ENCODE measurements at places on chromosomes 7 and 10.

DNA sequence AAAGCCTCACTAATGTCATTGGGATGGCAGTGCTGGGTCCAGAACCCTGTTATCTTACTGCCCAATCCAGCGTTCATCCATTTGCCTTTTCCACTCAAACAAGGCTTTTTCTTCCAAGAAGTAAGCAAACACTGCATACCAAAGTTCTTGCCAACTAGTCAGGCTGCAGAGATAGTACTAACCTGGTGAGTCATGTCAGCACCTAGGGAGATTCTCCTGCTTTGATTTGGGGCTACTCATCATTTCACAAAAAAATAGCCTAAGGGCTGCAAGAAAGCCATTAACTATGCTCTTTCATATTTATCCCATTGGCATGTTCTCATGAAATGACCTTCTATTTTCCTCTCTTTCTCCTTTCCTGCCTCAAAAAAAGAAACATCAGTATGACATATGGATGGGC is 142.6 kb downstream of the TWIST1 start:
- no peak for DNase-seq

DNA sequence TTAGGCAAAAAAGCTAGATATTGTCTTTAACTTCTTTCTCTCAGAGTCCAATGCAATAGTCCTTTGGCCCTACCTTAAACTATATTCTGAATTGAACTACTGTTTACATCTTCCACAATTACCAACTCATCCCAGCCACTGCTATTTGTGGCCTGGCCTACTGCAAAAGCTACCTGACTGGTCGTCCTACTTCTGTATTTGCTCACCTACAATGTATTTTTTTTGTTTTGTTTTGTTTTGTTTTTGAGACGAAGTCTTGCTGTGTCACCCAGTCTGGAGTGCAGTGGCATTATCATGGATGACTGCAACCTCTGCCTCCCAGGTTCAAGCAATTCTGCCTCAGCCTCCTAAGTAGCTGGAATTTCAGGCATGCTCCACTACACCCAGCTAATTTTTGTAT is 51.2 kb downstream of the ARL4A start:
- DNase-seq = no peak

- DNase-seq = peak; percentile 88
Measured at GRCh38 chr10:96229568-96230030, 41.8 kb downstream of the BLNK start.

DNA sequence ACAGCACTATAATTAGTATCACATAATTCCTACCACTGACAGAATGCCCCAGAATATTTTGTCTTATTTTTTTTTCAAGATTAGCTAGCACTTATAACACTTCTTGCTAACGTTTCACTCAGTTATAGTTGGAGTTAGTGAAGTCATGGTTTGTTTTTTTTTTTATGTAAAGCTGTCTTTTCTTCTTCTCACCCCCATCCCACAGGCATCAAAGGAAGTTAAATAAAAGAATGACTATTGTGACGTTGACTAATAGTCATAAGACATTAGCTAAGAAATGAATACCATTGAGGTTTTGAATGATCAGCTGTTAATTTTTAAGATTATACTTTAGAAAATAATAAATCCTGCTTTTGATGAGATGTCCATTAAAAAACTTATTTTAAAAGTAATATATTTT is 498.3 kb downstream of the GFRA1 start:
- no peak for DNase-seq

GRCh38 chr7:133950855-133951254 is 176.3 kb upstream of the LRGUK start:
- DNase-seq = no peak
